ENCODE measurements at places on chromosomes 13 and 19. TPM values are rescaled to one million over a fixed set of nuclear protein-coding genes. Genes with fewer than 3 reads are reported as not detected.

DNA sequence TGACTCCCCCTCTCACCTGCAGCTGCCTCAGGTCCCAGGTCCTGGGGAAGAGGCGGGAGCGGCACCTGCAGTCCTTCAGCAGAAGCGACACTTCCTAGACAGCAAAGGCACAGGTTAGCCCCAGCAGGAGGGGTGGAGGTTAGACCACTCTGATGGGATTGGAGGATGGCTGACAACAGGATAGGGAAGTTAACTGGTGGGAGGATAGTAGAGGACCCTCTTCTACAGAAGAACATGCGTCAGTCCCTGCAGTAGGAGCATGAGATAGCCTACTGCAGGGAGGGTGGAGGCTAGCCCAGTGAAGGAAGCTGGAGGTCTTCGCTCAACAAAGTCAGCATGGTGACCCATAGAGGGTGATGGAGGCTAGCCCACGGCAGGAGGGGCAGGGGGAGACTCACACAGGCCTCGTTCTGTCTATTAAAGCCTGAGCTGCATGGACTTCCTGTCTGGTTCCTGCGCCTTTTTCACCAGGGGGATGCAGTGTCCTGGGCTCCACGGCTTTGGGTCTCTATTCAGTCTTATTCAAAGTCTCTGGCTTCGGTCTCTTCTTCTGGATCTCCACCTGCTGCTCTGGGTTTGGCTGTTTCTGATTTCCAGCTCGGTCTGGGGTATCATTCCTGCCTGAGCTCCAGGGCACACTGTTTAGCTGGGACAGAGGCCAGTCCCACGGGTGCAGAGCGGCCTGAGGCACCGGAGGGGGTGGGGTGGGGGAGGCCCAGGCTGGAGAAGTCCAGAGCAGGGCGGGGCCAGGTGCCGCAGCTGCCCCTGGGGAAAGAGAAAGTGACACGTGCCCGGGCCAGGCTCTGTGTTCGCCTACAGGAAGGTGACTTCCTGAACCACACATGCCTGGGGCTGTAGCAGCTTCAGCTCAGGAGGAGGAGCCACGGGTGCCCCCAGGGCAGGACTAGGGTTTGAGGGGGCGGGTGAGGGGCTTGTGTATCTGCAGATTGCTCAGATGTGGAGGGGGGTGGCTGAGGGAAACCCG lies 7.3 kb downstream of the IFNL3 start:
- no peaks in the 10 kb centered on the region for H3K36me3 ChIP-seq
- peak; percentile 50 for DNase-seq
- H3K27ac ChIP-seq: no peak overlapping the region
- H3K27me3 ChIP-seq: no peaks in the 10 kb centered on the region
- H3K4me3 ChIP-seq: no peak overlapping the region
- no peaks in the 10 kb centered on the region for H3K4me1 ChIP-seq

ZIC5 gene
- not detected for total RNA-seq

MZF1 gene
- total RNA-seq: 55.0 TPM

DNA sequence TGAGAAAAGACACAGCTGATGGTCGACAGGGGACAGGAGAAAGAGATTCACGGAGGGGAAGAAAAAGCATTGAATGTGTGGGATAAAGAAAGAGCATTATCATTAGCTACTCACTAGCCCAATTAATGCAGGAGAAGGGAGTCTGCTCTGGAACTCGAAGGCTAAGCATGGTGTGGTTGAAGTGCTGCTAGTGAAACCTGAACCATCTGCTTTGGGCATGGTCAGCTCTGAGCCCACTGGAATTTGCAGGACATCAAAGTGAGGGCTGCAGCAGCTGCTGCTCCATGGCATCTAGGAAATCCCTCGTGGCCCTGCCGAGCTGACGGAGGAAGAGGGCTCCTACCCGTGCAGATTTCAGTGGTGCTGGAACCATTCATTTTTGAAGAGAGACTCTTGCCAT lies 320.3 kb downstream of the ATP8A2 start:
- no peaks in the 10 kb centered on the region for H3K27me3 ChIP-seq
- H3K27ac ChIP-seq: no peak overlapping the region
- H3K36me3 ChIP-seq: no peaks in the 10 kb centered on the region

PRR20B gene
- total RNA-seq: not detected

CD209 gene
- total RNA-seq: 6.4 TPM

- no peak overlapping the region for H3K4me3 ChIP-seq
- H3K4me1 ChIP-seq: no peaks in the 10 kb centered on the region
- no peak for DNase-seq
- no peaks in the 10 kb centered on the region for H3K27me3 ChIP-seq
These were observed 61.6 kb upstream of the GPR12 start for GRCh38 chr13:26822146-26822545.

DNA sequence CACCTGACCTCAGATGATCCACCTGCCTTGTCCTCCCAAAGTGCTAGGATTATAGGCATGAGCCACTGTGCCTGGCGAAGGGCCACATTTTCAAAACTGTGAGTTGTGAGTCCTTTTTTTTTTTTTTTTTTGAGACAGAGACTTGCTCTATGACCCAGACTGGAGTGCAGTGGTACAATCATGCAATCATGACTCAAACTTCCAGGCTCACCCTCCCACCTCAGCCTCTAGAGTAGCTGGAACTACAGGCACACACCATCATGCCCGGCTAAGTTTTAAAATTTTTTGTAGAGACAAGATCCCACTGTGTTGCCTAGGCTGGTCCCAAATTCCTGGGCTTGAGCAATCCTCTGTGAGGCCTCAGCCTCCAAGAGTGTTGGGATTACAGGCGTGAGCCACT lies 3.8 kb upstream of the MYPOP start:
- H3K36me3 ChIP-seq: no peaks in the 10 kb centered on the region
- DNase-seq: no peak
- H3K4me1 ChIP-seq: peaks cover 9% of the 10 kb centered on the region
- H3K27me3 ChIP-seq: no peaks in the 10 kb centered on the region
- H3K4me3 ChIP-seq: no peak overlapping the region

GRCh38 chr13:59461411-59461810 lies 702.3 kb downstream of the DIAPH3 start:
- no peak for DNase-seq
- no peaks in the 10 kb centered on the region for H3K4me1 ChIP-seq
- H3K36me3 ChIP-seq: no peaks in the 10 kb centered on the region

DNA sequence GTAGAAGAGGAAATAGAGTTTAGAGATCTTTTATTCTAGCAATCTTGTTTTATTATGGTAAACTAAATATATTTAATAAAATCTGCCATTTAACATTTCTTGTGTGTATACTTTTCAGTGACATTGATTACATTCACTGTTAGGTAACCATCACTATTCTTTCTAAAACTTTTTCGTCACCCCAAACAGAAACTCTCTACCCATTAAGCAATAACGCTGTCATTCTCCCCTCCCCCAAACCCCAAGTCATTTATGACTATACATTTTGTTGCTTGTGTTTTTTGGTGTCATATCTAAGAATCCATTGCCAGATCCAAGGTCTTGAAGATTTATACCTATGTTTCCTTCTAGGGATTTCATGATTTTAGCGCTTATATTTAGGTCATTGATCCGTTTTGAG lies 10.6 kb downstream of the URI1 start:
- no peak for DNase-seq
- H3K4me3 ChIP-seq: no peak overlapping the region
- no peaks in the 10 kb centered on the region for H3K36me3 ChIP-seq
- no peaks in the 10 kb centered on the region for H3K27me3 ChIP-seq
- H3K4me1 ChIP-seq: peaks cover 2% of the 10 kb centered on the region

- H3K4me3 ChIP-seq: no peak overlapping the region
- no peaks in the 10 kb centered on the region for H3K27me3 ChIP-seq
- no peaks in the 10 kb centered on the region for H3K4me1 ChIP-seq
- peak; percentile 69 for DNase-seq
These were observed 41.8 kb downstream of the IRS2 start for GRCh38 chr13:109744512-109745051.

GRCh38 chr13:24742294-24742693 lies 21.7 kb upstream of the RNF17 start:
- no peaks in the 10 kb centered on the region for H3K36me3 ChIP-seq
- H3K4me1 ChIP-seq: peaks cover under 1% of the 10 kb centered on the region
- H3K27me3 ChIP-seq: no peaks in the 10 kb centered on the region
- no peak for DNase-seq
- H3K4me3 ChIP-seq: no peak overlapping the region

DNA sequence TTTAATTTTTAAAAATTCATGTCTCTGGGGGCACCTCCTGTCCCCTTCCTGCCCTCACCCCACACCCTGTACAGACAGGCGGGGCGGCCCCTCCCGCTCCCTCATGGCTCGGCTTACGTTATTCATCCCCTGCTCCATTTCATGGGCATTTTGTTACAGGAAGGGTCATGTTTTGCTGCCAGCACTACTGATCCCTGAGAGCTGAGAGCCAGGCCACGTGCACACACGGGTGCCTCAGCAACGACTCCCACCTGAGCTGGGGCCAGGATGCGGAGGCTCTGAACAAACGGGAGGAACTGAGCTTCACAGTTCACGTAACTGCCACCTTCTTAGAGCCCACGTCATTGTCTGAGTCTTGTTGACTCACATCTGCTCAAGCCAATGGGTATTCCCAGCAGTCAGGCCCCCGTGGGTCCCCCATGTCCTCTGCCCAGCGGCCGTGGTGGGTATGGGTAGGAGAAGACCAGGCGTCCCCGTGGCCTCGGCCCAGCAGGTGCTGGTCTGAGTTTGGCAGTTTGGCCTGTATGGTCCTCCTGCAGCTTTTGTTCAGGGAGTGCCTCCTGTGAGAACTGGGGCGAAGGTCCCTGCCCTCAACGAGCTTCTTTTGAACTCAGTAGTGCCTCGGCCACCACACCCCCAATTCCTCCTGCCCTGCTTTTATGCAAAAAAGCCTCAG lies 16.4 kb upstream of the TMEM255B start:
- no peaks in the 10 kb centered on the region for H3K27me3 ChIP-seq
- H3K4me3 ChIP-seq: no peak overlapping the region
- no peak for DNase-seq
- no peak overlapping the region for H3K27ac ChIP-seq

TYROBP gene
- total RNA-seq: 80.4 TPM

GRCh38 chr19:14497228-14497921 lies 1.4 kb upstream of the GIPC1 start:
- H3K36me3 ChIP-seq: no peaks in the 10 kb centered on the region
- no peaks in the 10 kb centered on the region for H3K27me3 ChIP-seq
- H3K4me1 ChIP-seq: peaks cover 22% of the 10 kb centered on the region
- H3K4me3 ChIP-seq: no peak overlapping the region
- DNase-seq: no peak

GRCh38 chr19:7968796-7969554 lies 25.5 kb upstream of the TIMM44 start:
- H3K27ac ChIP-seq: no peak overlapping the region
- H3K27me3 ChIP-seq: no peaks in the 10 kb centered on the region
- H3K36me3 ChIP-seq: peaks cover 28% of the 10 kb centered on the region
- DNase-seq: no peak
- no peak overlapping the region for H3K4me3 ChIP-seq
- H3K4me1 ChIP-seq: no peaks in the 10 kb centered on the region

DNA sequence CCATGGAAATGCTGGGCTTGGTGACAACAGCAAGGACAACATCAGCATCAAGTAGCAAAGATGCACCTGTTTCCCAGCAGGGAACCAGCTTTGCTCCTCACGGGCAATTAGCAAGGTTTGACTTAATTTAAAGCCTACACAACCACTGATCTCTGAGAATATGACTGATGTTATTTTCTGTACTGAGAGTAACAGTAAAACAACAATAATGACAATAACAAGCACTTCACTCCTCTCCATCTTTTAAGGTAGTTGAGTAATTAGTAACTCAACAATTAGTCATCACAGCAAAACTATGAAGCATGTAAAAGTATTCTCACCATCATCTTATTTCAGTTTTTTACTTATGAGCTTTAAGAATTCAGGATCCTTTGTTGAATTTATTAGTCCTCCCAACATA lies 37.3 kb downstream of the ENOX1 start:
- no peak for DNase-seq
- no peaks in the 10 kb centered on the region for H3K36me3 ChIP-seq
- H3K4me1 ChIP-seq: no peaks in the 10 kb centered on the region

GRCh38 chr13:30255696-30256095 lies 51.7 kb downstream of the KATNAL1 start:
- no peak overlapping the region for H3K4me3 ChIP-seq
- no peak for DNase-seq
- no peaks in the 10 kb centered on the region for H3K36me3 ChIP-seq
- H3K27ac ChIP-seq: no peak overlapping the region

AMER2 gene
- not detected for total RNA-seq

DNA sequence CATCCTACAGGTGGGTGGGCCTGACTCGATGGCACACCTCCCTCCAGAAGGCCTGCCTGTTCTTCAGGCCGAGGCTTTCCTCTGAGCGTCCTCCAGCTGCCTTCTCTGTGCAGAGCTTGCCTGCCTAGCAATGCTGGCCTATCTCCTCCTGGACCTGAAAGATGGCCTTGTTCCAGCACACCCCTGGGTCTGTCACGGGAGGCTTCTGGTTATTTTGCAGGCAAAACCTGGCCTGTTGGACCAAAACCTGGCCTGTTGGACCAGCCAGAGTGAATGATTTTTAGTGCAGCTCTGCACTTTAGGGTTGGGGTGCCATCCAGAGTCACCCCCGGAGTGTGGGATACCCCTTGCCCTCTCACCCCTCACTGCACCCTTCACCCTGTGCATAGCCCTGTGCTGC lies 128.4 kb downstream of the KATNAL1 start:
- no peak overlapping the region for H3K4me3 ChIP-seq
- H3K27ac ChIP-seq: no peak overlapping the region
- no peaks in the 10 kb centered on the region for H3K4me1 ChIP-seq
- DNase-seq: no peak

GRCh38 chr13:30156270-30156669 lies 151.1 kb downstream of the KATNAL1 start:
- no peaks in the 10 kb centered on the region for H3K27me3 ChIP-seq
- H3K36me3 ChIP-seq: no peaks in the 10 kb centered on the region
- H3K27ac ChIP-seq: no peak overlapping the region
- H3K4me3 ChIP-seq: no peak overlapping the region
- H3K4me1 ChIP-seq: peaks cover 7% of the 10 kb centered on the region

- H3K27me3 ChIP-seq: no peaks in the 10 kb centered on the region
- H3K36me3 ChIP-seq: no peaks in the 10 kb centered on the region
- peaks cover 13% of the 10 kb centered on the region for H3K4me1 ChIP-seq
- H3K27ac ChIP-seq: peak within 1 kb of the TSS; percentile 56
- DNase-seq: peak; percentile 54
These were observed at the start of gene BTBD2 for GRCh38 chr19:2015608-2015950. Gene BTBD2, minus strand, starts transcription at chr19:2015714. Its CDS starts 11 bp downstream, at chr19:2015703.

CEACAM4 gene
- total RNA-seq: 0.73 TPM

DNA sequence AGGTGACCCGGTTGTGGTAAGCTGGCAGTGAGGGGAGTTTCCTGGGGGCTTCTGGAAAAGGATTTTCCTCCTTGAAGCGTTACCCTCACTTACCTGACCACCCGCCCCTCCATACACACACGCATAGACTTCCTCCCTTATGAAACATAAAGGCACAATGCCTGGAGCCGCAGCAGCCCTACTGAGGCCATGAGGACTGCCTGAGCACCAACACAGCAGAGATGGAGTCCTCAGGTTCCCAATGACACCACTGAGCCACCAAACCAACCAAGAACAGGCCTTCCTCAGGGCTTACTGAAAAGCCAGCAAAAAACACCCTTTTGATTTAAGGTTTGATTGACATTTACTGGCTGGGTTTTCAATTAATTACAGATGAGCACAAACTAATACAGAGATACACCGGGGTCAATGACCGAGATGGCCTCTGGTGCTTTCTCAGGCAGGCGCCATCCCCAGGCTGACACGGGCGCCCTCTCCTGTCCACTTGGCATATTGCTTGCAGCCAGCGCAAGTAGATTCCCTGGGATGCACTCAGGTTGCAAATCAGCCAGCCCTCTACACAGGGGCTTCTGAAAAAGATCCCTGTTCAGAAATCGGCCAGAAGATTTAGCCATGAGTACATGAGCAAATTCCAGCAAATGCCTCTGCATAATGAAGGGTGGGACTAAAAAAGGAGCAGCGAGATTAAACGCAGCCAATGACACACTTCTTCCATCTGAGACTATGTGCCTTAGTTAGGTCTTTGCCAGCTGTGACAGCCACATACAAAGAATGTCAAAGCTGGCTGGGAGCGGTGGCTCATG lies 14.8 kb downstream of the OPA3 start:
- H3K4me1 ChIP-seq: no peaks in the 10 kb centered on the region
- no peak overlapping the region for H3K27ac ChIP-seq
- no peaks in the 10 kb centered on the region for H3K36me3 ChIP-seq
- H3K27me3 ChIP-seq: no peaks in the 10 kb centered on the region
- DNase-seq: peak; percentile 31
